ENCODE measurements at places on chromosomes 4 and X.

GRCh38 chr4:124890522-124890921, 178.0 kb upstream of the ANKRD50 start:
- no peak for DNase-seq

DNA sequence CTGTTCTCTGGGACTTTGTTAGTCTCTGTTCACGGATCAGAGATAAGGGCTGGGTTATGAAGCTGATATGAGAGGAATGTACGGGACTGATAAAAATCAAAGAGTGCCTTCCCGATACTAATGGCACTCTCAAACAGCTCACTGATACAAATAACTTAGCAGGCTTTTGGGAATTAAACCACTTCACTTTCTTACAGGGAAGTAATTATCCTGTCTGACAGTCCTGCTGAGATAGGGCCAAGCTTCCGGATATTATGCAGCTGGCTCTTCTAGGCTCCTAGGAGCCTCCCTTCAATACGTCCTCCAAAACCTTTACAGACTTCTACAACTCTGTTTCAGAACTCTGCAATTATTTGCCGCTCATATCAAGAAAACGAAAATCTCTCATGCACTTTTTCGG, 418.0 kb downstream of the NLGN4X start:
- DNase-seq = no peak

GRCh38 chr4:132504438-132504837, 644.7 kb upstream of the PCDH10 start:
- DNase-seq = no peak

DNA sequence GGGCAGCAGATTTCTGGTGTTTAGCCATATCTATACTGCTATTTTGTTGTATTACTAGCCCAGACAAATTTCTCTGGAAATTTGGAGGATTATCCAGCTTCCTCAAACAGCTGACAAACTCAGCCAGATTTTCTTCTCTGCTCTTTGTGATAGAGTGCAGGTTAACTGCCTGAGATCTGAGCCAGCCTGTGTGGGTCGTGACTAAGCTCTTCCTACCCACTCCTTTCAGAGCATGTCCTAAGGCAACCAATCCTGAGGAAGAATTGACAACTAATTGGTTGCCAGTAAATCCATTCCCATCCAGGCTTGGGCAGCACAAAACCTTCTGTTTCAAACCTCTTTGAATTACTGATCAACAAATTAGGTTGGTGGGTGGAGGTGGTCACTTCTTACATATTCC, 2.5 kb upstream of the GABRA2 start:
- DNase-seq = no peak

DNA sequence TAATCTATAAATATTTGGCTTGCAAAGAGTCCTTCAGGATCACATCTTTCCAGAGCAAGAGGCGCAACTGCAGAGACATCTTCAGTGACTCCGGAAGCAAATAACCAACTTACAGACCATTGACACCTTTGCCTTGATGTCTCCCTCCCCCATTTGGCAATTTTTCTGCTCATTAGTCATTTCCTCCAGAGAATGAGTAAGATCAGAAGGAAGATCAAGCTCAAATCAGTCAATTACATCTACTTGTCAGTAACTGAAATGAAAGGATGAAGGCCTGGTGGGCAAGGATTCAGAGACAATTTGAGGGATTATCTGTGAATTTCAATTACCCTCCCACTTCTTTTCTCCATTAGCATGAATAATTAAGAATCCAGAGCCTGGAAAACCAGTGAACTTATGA, 665.6 kb upstream of the CPEB2 start:
- no peak for DNase-seq

GRCh38 chrX:20459410-20460350, 193.0 kb upstream of the RPS6KA3 start:
- DNase-seq = no peak

- no peak for DNase-seq
These were observed 44.3 kb downstream of the GALNTL6 start for GRCh38 chr4:171857302-171858012.

DNA sequence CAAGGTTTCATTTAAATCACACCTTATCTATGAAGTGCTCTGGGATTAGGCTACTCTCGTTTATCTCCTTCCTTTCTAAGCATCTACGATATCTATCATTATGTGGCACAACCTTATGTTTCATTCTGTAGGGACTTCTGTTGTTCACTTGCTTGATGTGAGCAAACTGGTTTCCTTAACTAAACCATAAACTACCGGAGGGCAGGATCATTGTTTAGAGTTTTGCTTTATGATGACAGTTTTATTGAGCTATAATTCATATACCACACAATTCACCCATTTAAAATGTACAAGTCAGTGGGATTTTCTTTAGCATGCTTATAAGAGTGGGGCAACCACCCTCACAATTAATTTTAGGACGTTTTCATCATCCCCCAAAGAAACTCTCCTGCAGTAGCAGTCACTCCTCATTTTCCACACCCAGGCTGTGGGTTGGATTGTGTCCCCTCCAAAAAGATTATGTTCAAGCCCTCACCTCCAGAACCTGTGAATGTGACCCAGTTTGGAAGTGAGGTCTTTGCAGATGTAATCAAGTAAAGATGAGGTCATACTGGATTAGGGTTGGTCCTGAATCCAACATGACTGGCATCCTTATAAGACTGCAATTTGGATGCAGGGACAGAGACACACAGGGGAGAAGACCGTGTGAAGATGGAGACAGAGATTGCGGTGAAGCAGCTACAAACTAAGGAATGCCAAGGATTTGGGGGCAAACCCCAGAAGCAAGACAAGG, 42.1 kb upstream of the SH3RF1 start:
- DNase-seq = no peak

DNA sequence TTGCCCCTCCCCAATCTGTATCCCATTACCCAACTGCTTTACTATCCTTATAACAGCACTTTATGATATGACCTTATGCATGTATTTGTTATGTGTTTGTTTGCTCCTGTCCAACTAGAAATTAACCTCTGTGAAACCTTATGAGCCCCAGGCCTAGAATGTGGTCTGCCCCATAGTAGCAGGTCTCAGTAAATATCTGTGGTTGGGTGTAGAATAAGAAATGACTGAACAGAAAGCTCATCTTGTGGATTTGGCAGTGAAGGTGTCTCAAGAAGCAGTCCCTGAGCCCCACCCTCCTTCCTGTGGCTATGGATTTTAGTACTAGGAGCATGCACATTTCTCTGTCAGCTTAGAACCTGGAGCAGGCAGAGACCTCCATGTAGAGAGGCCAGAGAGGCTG, 229.0 kb upstream of the LCORL start:
- no peak for DNase-seq

GRCh38 chrX:20217271-20217670, 49.4 kb downstream of the RPS6KA3 start:
- peak; percentile 9 for DNase-seq

GRCh38 chr4:183554878-183555585, 50.2 kb downstream of the ING2 start:
- DNase-seq = no peak

GRCh38 chrX:47530049-47530448, 31.0 kb upstream of the ARAF start:
- DNase-seq = no peak

Data from CD4-positive, alpha-beta T cell treated with Interleukin-17A for 4 hours (primary cell).